CD4-positive, alpha-beta T cell (primary cell): ENCODE measurements at places on chromosomes 13 and 19.

GRCh38 chr13:98514288-98514687, 62.6 kb downstream of the STK24 start:
- DNase-seq: no peak

GRCh38 chr19:42352301-42353259, 27.1 kb downstream of the MEGF8 start:
- DNase-seq: no peak

DNA sequence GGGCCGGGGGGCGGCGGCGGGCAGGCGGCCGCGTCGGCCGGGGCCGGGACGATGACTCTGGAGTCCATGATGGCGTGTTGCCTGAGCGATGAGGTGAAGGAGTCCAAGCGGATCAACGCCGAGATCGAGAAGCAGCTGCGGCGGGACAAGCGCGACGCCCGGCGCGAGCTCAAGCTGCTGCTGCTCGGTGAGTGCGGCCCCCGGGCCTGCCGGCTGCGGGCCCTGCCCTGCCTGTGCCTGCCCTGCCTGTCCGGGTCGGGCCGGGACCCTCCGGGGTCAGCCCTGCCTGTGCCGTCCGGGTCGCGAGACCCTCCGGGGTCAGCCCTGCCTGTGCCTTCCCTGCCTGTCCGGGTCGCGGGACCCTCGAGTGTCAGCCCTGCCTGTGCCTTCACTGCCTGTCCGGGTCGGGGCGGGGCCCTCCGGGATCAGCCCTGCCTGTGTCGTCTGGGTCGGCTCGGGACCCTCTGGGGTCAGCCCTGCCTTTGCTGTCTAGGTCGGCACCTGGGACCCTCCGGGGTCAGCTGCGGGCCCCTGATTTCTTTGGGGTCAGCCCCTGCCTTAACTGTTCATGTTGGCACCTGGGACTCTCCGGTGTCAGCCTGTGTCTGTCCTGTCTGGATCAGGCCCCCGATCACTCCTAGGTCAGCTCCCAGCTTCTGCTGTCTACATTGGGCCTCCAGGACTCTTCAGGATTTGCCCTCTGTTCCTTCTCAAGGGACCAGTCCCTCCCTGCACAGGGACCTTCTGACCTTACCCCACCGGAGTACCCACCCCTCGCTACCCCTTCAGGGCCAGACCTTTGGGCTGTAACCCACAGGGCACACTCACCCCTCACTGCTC, 659 bp downstream of the GNA11 start:
- no peak for DNase-seq

- DNase-seq: no peak
Measured at GRCh38 chr13:110150384-110151101, 156.4 kb downstream of the COL4A1 start.

DNA sequence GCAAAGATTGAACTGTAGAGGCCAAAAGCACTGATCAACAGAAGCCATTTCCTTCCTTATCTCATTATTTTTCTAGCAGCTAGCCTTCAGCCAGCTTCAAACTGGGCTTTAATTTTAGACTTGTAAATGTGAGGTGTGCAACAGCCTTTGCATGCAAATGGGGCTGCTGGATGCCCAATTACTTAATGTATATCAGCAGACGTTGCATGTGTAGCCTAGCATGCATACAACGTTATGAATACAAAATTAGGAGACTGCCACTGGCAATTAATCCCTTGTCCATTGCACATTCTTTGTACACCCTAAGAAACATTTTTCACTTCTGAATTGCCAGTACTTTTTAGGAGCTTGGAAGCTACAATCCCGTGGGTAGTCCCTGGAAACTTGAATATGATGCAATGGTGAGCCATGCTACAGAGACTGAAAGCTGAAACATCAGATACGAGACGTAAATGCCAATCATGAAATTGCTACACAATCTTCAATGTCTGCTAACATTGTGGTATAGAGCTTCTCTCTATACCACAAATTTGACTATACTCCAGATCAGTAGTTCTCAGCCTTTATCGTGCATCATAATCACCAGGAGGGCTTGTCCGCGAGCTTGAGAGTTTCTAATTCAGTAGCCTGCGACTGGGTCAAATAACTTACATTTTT, 20.2 kb downstream of the EPSTI1 start:
- no peak for DNase-seq

DNA sequence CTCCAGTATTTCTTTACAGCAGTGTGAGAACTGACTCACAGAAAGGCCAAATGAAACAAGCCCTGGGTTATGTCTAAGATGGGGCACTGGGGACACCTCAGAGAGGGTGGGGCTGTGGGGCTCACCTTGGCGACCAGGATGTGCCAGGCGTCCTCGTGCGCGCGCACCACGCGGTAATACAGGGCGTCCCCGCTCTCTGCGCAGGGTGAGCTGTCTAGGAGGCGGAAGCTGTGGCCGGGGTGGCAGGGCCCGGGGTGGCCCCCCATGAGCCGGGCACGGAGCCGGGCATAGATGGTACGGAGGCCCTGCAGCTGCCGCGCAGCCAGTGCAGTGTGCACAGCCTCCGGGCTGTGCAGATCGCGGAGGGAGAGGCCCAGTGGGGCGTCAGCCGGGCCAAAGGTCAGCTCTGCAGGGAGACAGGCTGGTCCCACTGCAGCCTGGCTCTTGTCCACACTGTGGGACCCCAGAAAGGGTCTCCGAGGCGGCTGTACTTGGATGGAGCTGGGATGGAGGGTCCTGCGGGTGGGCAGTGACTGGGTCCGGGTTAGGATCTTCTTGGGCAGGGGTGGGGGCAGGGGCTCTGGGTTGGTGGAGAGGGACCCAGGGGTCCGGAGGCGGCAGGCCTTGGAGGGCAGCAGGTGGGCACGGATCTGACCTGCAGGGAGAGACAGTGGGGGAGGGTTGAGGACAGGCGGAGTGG, 3.4 kb downstream of the PEAK3 start:
- DNase-seq: peak; percentile 39

DNA sequence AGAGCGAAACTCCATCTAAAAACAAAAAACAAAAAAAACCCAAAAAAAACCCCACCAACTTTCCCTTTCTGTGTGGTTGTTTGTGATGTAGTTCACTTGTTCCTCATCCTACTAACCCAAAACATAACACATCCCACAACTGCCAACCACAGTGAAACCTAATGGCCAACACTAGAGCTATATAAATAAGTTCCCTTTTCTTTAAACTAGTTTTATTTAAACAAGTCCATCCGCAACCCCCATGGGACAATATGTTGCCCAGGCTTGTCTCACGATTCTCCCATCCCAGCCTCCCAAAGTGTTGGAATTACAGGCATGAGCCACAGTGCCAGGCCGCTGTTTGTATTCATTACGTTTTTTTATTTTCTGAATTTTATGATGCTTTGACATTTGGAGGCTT, 71.2 kb upstream of the ADGRE5 start:
- DNase-seq: no peak

DNA sequence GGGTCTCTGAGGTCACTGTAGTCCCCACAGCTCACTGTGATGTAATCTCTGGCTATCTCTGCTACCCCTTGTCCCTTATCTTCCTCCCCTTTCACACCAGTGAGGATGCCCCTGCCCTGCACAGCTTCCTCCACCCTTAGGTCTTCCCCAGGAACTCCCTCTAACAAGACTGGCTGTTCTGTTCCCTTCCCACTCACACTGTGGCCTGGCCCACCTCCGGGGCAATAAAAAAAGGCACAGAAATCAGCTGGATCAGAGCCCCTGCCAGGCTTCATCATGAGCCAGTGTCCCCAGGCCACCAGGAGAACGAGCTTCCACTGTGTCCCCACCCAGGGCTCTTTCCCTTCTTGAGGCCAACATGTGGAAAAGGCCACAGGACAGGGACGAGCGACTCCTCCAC, 4.6 kb downstream of the CEACAM3 start:
- no peak for DNase-seq

- no peak for DNase-seq
Measured at GRCh38 chr13:72384186-72384823, 343.1 kb downstream of the MZT1 start.

DNA sequence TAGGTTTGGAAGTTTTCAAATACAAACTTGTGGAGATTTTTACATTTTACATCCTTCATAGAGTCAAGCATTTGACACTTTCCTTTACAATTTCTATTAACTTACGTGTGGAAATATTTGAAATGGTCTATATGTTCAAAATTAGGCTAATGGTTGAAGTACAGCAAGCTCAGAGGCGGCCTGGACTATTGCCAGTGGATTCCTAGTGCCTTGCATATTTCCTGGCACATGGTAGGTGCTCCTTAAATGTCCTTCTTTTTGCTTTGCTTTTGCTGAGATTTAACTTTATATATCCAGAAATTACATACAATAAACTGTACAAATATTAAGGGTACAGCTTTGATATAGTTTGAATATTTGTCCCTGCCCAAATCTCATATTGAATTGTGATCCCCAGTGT, 93.9 kb downstream of the UBL3 start:
- no peak for DNase-seq

DNA sequence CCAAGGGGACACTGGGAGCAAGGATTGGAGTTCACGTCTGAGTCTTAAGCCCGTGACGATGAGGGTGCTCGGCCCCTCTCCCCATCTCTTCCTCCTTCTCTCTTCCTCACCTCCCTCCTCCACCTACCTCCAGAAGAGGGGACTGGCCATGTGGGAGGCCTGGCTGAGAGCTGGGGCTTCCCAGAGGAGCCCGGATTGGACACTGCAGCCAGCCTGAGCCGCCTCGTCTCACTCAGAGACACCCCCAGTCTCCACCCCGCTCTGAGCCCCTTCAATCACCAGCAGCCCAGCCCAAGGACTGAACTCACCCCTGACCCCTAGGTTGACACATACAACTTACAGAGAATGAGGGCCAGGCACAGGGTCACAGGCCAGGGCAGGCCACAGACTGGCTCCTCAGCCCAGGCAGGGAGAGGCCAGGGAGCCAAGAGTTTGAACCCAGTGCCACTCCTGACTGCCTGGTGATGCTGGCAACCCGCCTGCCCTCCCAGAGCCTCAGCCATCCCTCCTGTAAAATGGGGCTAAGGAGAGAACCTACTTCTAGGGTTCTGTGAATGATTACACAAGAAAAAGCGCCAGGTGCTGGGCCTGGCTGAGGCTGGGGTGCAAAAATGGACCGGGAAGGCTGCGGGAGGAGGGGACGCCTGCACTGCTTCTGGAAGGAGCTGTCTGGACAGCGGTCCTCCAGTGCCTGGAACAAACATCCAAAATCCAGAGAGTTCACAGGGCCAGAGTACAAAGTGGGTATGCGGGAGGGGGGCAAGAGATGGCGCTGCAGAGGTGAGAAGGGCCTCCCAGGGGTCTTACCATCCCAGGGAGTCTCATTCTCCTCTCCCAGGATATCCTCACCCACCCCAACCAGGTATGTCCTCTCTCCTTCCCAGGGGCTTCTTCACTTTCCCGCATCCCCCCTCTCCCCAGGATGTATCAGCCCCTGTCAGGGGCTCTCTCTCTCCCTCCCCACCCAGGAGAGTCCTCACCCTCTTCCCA, 1.1 kb downstream of the CD79A start:
- no peak for DNase-seq

DNA sequence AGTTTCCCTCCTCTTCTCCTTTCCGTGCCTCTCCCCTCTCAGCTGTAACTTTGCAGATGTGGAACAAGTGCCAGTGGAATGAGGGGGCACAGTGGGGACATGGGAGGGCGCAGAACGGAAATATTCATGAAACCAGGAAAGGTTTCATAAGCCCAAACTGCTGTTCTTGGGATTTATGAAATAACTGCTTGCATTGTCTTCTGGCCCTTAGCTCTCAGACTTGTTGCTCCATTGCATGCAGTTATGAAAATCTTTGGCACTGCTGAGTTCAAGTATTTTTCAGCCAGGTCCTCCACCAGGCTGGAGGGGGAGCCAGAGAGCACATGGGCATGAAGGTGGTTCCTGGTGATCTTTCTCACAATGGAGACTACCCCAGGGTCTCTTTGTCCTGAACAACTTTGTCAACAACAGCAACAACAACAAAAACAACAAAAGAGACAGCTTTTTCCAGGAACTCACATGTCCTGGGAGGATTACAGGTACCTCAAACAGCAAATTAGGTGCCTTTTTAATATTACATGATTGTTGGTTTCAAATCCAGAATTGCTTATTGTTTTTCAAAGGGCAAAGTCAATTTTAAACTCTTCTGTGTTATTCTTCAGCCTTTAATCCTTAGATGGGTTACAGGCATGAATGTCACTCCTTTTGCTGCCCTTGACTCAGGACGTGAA, 1.5 kb downstream of the RGCC start:
- DNase-seq: peak; percentile 61

DNA sequence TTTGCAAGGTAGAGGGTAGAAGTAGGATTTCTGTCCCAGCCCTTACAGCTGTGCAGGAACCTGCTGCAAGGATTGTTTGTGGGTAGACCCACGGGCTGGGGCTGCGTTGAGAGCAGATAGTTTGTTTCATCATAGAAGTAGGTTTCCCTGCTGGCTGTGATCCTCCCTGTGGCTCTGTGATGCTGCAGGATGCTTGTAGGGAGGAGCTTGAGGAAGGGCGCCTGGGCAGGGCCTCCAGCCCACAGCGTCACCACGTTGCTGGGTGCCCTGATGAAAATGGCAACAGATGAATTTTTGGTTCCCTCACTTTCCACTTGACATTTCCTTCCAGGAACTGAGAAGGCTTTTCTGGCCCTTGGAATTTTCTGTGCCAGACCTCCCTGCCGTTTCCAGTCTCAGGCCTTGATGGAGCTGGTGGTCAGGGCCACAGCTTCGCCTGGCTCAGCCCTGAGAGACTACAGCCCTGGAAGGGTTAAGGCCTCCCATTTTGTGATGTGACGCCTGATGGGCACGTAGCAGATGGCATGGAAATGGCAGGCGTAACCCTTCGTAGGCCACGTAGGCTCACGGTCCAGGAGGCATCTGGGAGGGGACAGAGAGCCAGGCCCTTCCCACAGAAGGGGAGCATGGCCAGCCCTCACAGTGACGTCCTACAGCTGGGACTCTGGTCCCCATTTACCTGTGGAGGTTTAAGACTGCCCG, 42.2 kb downstream of the GATAD2A start:
- DNase-seq: peak; percentile 13

GRCh38 chr13:100954430-100955305, 280.1 kb upstream of the TMTC4 start:
- no peak for DNase-seq

DNA sequence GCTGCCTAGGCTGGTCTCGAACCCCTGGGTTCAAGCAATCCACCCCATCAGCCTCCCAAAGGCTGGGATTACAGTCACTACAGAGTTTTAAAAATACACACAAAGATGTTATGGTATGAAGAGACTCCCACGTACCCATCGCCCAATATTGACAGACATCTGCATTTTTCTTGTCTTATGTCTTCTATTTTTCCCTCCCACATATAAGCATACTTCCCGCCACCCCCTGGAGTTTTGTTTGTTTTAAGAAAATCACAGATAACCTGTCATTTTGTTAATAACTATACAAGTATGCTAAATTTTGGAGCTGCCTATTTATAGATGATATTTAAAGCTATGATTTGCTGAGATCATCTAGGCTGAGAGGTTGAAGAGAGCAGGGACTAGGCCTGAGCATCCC, 6.2 kb upstream of the SMG9 start:
- no peak for DNase-seq

- no peak for DNase-seq
Measured at GRCh38 chr13:43278127-43278526, 254.7 kb downstream of the DNAJC15 start.

- no peak for DNase-seq
Measured at GRCh38 chr13:79803989-79804388, 323.0 kb downstream of the NDFIP2 start.

DNA sequence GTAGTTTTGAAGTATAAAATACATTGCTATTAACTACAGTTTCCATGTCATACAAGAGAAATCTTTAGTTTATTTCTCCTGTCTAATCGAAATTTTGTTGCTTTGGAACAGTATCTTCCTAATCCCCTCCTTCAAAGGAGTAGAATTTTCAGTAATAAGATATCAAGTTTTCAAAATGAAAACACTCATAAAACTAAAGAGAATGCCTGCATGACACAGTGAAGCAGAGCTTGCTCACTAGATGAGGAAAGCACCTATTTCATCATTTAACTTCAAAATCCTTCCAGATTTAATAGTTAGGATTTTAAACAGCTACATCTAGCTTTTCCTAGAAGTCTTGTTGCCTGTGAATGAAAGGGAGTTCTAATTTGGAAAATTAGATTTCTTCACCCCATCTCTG, 80.8 kb downstream of the TNFSF11 start:
- DNase-seq: no peak
